EH (cell line): ENCODE measurements at places on chromosomes 4 and X.
A peak's percentile ranks its signal among the peaks of the same experiment; 100 is the strongest.

- no peak for DNase-seq
Measured at GRCh38 chrX:18810416-18810815, 103.0 kb downstream of the PPEF1 start.

- no peak for DNase-seq
Measured at GRCh38 chrX:108130889-108131288, 39.3 kb downstream of the ATG4A start.

GRCh38 chr4:113273721-113274220 lies 224.3 kb downstream of the ANK2 start:
- no peak for DNase-seq

DNA sequence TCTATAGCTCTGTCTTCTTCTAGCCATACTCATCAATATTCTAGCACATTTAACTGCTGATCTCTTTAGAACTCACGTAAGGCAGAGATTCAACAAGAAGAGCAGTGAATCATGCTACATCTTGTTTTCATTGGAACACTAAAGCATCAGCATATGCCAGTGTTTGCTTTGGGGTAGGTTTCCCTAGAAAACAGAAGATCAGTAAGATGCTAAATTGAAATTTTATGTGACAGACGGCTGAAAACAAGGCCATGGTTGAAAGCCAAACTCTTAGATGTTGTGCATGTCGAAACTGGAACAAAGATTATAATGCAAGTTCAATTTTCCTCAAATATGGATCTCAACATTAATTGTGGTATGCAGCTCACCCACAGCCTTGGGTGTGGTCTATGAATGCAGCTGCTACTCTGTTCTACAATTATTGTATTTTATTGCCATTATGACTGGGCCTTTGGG lies 107.6 kb downstream of the PDLIM5 start:
- peak; percentile 48 for DNase-seq

- no peak for DNase-seq
Measured at GRCh38 chr4:1446502-1447386, 40.5 kb upstream of the NKX1-1 start.

- DNase-seq = no peak
Measured at GRCh38 chrX:52262195-52262546, 77.5 kb downstream of the MAGED4 start.

DNA sequence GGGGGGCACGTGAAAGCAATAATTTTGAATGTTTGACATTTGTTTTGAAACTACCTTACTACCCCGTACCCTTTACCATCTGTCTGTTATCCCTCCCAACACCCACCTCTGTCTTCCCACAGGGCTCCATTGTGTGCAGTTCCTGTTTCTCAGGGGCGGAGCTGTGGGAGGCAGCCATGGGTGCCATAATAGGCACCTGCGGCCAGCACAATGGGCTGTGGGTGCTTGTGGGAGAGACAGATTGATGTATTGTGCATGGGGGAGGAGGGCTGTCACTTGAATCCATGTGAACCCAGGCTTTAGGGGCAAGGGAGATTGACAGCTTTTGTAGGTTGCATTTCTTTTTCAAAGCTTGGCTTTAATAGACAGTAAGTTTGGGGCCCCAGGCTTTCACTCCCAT lies 122.6 kb upstream of the CXorf66 start:
- no peak for DNase-seq

GRCh38 chr4:67909905-67910584 lies 26.2 kb upstream of the TMPRSS11D start:
- DNase-seq = peak; percentile 36

DNA sequence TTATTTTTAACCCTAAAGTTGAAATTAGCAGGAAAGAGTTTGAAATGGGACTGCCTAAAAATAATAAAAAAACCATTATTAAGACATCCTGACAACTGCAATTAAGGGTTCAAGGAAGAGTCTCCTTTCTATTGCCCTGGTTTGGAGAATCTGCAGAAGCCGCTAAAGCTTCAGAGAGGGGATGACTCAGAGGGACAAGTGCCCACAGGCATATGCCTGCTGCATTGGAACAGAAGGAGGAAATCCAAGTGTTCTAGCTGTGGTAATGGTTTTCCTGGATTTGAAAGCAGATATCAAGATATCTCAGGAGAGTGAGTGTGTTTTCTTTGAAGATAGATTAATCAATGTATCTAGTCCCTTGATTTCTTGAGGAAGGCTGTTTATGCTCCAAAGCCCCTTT lies 235.1 kb upstream of the TAPT1 start:
- peak; percentile 50 for DNase-seq

GRCh38 chrX:44784241-44784640 lies 59.6 kb upstream of the DUSP21 start:
- DNase-seq = peak; percentile 18

DNA sequence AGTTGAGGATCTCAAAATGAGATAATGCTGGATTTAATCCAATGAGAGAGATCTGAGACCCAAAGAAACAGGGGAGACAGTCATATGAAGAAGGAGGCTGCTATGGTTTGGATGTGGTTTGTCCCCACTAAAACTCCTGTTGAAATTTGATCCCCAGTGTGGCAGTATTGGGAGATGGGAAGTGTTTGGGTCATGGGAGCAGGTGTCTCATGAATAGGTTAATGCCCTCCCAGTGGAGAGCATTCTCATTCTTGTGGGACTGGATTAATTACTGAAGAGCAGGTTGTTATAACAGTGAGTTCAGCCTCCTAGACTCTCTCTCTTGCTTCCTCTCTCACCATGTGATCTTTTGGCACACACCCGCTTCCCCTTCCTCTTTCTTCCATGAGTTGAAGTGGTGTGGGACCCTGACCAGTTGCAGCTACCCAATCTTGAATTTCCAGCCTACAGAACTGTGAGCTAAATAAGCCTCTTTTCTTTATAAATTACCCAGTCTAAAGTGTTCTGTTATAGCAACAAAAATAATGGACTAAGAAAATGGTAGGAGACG lies 70.3 kb downstream of the PPEF2 start:
- no peak for DNase-seq

DNA sequence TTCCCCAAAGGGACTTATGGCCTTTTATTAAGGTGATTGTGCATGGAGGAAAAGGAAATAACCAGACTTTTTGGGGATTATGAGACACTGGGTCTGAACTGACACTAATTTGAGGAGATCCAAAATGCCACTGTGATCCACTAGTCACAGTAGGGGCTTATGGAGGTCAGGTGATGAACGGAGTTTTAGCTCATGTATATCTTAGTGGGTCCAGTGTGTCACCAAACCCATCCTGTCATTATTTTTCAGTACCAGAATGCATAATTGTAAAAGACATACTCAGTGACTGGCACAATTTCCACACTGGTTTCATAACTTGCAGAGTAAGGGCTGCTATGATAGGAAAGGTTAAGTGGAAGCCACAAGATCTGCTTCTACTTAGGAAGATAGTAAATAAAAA lies 131.3 kb downstream of the RTL3 start:
- no peak for DNase-seq

DNA sequence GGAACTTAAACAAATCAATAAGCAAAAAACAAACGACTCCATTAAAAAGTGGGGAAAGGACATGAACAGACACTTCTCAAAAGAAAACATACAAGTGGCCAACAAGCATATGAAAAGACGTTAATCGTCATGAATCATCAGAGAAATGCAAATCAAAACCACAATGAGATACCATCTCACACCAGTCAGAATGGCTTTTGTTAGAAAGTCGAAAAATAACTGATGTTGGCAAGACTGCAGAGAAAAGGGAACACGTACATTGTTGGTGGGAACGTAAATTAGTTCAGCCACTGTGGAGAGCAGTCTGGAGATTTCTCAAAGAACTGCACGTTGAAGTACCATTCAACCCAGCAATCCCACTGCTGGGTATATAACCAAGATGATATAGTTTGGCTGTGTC lies 23.7 kb downstream of the NEUROG2 start:
- peak; percentile 4 for DNase-seq

GRCh38 chr4:845836-846251 lies 19.9 kb upstream of the CPLX1 start:
- peak; percentile 54 for DNase-seq

DNA sequence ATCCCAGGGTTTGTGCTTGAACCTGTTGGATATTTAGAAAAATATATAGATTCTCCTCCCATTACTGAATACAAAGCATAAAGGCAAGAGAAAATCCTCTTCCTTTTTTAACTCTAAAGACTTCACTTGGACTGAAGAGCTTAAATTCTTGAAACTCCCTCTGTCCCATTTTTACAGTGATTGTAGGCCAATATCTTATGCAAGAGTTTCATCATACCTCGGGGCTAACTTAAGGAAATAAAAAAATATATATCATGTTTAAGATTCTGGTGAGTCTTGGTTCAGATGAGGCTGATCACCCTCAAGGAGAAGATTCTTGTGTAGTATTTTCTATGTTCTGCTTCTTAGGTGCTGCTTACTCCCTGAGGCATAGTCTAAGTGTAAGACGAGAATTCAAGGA lies 1449.6 kb downstream of the C4orf33 start:
- no peak for DNase-seq

DNA sequence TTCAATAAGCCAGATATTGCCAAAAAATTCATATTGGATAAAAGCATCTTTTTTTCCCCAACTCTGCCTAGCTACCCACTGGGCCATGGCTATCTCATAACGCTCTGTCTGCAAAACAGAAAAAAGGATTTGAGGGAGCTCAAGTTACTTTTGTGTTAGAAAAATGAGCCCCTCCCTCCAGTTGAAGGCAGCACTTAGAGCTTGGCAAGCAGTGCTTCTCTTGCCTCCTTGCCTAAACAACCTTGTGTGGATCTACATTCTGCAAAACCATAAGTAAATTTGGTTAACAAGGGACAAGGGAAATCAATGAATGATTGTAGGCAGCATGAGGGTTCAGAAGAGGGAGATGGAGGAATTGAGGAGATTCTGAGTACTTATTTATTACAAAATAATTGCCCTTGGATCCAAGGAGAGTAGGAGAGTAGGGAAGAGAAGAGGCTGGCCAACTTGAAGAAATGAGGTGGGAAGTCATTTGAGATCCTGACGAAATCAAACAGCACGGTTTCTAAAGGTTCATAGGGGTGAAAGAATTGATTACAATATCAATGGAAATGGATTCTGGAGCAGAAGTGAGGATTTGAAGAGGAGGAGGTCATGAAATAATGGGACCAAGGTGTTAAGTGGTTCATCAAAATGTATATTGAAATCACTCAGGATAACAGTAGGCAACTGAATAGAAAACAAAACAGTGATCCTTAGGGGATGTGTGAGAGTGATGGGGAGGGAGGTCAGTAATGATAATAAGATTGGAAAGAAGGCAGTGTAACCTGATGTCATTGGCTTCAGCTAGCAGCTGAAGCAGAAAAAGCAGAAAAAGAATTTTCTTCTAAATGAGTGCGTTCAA lies 434.8 kb upstream of the IGFBP7 start:
- no peak for DNase-seq

GRCh38 chr4:6327220-6327917 lies 57.7 kb downstream of the WFS1 start:
- DNase-seq = peak; percentile 71

GRCh38 chrX:45771560-45772340 lies 571.1 kb upstream of the DIPK2B start:
- DNase-seq = peak; percentile 83

GRCh38 chr4:104615496-104615895 lies 120.8 kb upstream of the CXXC4 start:
- no peak for DNase-seq

DNA sequence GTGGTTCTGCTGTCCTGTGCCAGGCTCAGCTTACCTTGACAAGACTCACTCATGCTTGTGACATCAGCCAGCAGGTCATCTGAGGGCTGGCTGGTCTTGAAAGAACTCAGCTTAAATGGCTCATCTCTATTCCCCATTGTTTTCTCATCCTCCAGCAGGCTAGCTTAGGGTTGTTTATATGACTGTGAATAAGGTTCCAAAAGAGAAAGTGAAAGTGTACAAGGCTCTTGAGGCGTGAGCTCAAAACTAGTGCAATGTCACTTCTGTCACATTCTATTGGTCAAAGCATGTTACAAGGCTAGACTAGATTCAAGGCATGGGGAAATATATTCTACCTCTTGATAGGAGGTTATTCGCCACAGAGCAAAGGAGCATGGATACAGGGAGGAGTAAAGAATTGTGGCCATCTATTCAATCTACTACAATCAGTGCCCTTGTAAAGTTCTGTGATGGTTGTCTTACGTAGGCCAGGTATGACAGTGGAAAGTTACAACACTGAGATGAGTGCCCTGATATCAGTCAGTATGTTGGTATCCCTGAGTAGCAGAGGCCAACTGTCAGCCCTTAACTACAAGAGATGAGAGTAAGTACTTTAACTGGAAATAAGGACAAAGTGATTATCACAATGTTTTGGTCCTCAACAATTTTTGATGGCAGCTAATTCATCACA lies 19.8 kb upstream of the TMLHE start:
- DNase-seq = peak; percentile 8

GRCh38 chr4:122810669-122811068 lies 16.0 kb upstream of the FGF2 start:
- DNase-seq = no peak

GRCh38 chr4:99410075-99410474 lies 25.1 kb downstream of the ADH7 start:
- no peak for DNase-seq

DNA sequence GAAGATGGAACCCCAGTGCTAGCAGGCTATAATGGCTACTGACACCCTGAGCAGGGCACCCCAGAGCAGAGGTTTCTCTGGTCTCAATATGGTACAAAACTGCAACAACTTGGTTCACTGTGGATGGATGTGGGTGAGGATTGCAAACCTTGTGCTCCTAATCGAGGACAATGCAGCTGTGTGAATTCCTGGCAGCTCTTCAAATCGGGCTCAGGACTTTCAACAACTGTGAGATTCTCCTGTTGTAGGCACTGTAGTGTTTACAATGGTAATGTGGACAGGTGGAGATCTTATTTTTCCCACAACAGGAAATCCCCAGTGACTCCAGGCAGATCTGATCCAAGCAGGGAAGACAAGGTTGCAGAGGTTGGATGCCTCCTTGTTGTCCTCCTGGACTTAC lies 101.5 kb downstream of the RCHY1 start:
- DNase-seq = no peak

DNA sequence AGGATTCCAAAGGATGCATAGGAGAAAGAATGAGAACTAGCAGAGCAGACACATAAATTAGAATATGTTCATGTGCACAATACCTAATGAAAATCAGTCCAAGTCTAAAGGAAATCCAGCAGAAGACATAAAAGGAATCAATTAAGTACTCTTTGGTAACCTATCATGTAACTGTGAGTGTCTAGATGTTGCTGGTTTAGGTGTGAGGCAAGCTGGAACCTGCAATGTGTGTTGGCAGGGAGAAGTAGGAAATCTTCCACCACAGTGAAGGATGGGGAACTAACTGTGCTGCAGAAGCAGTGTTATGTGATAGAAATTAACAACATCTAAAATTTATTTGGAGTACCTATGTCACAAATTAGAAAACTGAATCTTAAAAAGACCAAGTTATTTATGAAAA lies 330.8 kb upstream of the DKK2 start:
- no peak for DNase-seq

DNA sequence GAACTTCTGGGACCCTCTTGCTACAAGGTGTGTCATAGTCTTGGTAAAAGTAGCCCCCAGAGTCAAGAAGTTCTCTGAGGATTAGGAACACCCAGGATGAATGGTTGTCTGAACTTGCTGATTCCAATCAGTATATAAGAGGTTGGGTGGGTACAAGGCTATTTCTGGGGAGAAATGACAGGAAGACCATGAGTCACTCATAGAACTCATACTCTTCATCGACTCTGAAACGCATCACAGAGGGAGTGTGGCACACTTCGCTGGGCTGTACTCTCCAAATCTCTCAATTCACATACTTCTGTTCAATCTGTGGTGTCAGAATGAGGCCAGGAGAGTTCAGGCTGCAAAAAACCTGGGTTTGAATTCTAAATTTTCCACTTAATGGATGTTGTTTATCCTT lies 193.2 kb upstream of the LEF1 start:
- peak; percentile 17 for DNase-seq
